ENCODE measurements at places on chromosomes 5 and 9.

- no peak for DNase-seq
These were observed 48.2 kb downstream of the RASGEF1C start for GRCh38 chr5:180160789-180161188.

- DNase-seq: no peak
These were observed 107.0 kb upstream of the GPR151 start for GRCh38 chr5:146623009-146623408.

DNA sequence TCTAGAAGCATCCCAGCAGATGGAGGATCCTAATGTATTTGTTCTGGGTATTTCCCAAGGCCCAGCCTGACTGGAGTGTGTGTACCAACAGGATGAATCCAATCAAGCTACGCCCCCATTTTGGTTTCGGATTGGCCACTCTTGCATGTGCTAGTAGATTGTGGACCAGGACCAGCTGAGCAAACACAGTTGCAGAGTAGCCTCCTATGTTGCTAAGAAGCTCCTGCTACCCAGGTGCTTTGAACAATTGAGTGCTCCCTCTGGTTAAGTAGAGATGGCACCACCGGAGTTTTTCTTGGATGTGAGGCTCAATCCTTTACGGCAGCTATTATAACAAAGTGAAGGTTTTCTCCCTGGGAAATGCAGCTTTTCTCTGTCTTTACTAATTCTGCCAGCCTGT is 204.5 kb downstream of the NTRK2 start:
- no peak for DNase-seq

- DNase-seq: no peak
These were observed 180.5 kb upstream of the ZNF462 start for GRCh38 chr9:106682420-106682819.

GRCh38 chr5:151688436-151688835 is 1.7 kb upstream of the SPARC start:
- no peak for DNase-seq

- no peak for DNase-seq
These were observed 133.1 kb downstream of the DENND1A start for GRCh38 chr9:123796618-123797484.

- no peak for DNase-seq
These were observed 18.9 kb downstream of the BNIP1 start for GRCh38 chr5:173163219-173163618.

GRCh38 chr9:37302277-37302676 is 120.2 kb upstream of the GRHPR start:
- DNase-seq: no peak

DNA sequence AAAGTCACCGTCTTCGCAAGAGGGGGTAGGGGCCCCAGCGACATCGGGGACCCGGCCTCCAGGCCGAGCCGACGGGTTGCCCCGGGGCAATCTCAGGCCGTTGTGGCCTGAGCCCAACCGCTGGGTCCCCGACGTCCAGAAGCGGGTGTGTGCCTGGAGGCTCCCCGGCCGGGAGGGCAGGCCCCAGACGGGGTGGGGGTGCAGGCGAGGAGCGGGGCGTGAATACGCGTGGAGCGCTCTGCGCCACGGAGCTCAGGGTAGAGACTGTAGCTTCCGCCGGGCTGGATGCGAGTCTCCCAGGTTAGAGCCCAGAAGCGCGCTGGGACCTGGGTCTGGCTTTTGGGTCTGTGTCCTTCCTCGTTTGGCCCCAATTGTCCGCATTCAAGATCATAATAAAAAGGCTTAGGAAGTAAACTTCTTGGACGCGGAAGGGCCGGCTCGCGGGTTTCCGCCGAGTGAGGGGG is 3.5 kb downstream of the BARX1 start:
- DNase-seq: no peak

- DNase-seq: no peak
These were observed 12.9 kb downstream of the CARTPT start for GRCh38 chr5:71732011-71732410.

DNA sequence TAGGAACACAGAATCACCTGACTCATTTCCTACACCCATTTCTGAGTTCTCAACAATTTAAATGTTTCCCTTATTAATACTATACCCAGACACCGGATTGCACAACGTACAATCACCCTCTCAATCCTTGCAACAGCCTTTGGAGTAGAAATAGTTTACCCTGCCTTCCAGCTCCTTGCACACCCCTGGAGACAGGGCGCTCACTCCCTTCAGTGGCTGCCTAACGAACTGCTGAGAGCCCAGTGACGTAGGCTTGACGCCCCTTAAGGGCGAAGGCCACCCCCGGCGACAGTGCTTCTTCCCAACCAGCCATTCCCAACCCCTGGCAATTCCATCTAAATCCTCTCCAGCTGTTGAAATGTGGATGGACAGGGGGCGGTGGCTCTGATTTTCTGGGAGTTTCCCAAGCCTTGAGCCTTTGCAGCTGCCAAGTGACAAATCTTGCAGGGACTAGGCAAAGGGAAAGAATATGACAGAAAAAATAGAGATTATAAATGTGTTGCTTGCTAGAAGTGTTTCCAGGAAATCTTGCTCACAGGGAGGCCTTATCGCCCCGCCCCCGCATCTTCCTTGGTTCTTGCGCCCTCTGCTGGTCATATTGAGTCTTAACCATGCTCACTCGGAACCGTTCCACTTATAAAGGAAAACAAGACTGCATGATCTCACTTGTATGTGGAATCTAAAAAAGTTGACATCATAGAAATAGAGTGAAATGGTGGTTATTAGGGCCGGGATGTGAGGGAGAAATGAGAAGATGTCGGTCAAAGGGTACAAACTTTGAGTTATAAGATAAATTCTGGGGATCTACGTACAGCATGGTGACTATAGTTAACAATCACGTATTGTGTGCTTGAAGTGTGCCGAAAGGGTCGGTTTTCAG is 7.6 kb upstream of the BARX1 start:
- DNase-seq: no peak

GRCh38 chr5:179762781-179763176 is 30.2 kb downstream of the MAML1 start:
- DNase-seq: no peak

- no peak for DNase-seq
These were observed 38.7 kb downstream of the VCAN start for GRCh38 chr5:83510260-83510659.

- no peak for DNase-seq
These were observed 34.7 kb downstream of the ARHGEF37 start for GRCh38 chr5:149615976-149616375.

- DNase-seq: no peak
These were observed 490.9 kb downstream of the GADD45G start for GRCh38 chr9:90095682-90096081.

- no peak for DNase-seq
These were observed 97.4 kb downstream of the OSTF1 start for GRCh38 chr9:75185585-75186170.

GRCh38 chr5:147601652-147602051 is 91.8 kb upstream of the DPYSL3 start:
- no peak for DNase-seq

DNA sequence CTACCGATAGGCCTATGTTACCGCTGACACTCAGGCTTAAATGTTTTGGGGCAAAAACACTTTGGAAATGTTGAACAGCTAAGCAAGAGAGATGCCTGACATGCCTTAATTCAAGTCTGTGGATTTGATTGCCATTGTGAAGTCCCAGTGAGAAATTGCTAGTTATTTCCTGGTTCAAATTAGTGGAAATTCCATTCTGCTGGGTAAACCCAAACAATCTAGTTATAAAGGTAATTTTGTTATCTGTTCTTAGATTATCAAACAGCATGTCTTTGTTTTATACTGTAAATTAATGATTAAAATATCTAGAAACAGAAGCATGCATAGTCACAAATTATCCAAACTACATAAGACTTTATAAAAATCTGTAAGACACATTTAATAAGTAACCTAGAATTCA is 96.6 kb downstream of the PJA2 start:
- no peak for DNase-seq

- DNase-seq: no peak
These were observed 99.0 kb upstream of the DAB2 start for GRCh38 chr5:39523821-39524220.

- no peak for DNase-seq
These were observed 4.1 kb downstream of the NFIL3 start for GRCh38 chr9:91419222-91420191.

- no peak for DNase-seq
These were observed 13.0 kb downstream of the TNIP1 start for GRCh38 chr5:151067632-151068432.

- DNase-seq: no peak
These were observed 56.4 kb upstream of the OR2K2 start for GRCh38 chr9:111386386-111386785.

DNA sequence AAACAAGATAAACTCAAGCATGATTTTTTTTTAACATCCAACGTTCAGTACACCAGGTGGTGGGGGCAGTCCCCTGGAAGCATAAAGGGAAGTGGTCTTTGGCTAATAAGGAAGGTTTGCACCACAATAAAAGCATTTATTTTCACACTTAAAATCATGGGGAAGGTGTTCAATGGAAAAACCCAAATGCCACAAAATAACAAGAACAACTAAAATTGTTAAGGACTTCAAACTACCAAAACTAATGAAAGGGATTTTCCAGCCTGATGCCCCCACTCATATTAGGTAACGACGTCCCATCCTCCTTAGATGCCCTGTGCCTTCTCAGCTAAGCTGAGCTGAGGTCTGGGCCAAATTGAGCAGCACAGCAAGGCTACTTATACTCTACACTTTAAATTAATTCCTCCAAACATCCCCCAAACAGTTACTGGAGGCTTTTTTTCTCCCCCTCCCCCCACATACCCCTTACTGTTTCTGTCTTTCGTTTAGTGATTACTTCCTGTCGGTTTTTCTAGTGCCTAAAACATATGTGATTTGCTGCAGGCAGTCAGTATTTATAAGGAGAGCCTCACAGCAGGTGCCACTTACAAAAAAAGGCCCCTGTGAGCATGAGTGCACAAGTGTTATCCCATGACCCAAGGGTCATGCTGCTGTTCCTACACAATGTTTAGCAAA is 259.7 kb upstream of the ZNF608 start:
- DNase-seq: no peak

GRCh38 chr5:113216545-113216944 is 218.2 kb downstream of the TSSK1B start:
- no peak for DNase-seq

- DNase-seq: no peak
These were observed 165.2 kb upstream of the MSX2 start for GRCh38 chr5:174559141-174559540.

- DNase-seq: no peak
These were observed 31.8 kb downstream of the FABP6 start for GRCh38 chr5:160260881-160261815.

GRCh38 chr9:132589148-132590036 is 7.0 kb downstream of the BARHL1 start:
- no peak for DNase-seq

DNA sequence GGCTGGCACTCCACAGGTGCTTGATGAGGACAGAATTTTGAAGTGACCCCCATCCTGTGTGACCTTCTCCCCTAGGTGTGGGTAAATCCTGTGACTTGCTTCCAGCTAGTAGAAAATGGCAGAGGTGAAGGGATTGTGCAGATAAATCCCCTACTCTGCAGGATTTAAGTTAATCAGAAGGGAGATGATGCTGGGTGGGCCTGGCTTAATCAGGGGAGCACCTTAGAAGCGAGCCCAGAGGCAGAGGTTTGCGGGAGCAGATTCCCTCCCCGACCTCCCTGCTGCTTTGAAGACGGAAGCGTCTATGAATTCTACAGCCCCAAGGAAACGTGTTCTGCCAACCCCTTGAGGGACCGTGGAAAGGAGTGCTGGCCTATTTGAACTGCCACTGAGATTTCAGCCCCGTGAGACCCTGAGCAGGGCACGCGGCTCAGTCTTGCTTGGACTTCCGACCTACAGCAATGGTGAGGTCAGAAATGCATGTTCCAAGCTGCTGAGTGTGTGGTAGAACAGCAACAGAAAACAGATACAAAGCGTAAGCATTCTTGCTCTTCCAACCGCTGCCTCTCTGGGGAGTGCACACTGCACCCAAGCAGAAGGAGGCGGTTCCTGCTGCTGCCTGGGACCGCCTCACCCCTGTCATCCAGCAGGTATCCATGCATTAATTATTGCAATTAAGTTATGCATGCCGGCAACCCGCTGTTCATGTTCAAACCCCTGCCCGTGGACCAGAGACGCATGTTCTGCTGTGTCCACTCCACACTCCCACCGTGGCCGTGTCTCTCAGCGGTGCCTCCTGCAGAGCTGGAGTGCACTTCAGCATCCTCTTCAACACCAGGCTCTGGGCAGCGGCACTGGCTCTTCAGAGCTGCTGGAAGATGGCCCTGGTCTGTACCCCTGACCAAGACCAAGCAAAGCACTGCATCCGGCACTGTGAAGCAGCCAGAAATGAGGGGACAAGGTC is 54.6 kb upstream of the RXRA start:
- no peak for DNase-seq

DNA sequence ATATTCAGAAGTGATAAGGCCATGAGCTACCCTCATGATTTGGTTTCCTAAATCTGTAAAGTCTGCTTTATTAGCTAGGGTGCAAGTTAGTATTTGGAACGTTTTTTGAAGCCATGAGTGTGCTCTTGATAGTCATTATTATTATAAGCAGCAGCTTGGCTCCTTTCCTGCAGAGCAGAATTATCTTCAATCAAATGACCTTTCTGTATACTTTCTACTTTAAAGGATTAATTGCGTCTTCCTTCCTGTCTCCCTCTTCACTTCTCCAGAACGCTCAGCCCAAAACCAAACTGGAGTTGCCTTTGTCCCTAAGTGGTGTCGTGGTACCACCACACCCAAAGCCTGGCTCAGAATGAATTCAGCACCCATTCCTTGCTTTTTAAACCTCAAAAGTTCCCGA is 211.3 kb downstream of the ARHGAP26 start:
- DNase-seq: no peak

DNA sequence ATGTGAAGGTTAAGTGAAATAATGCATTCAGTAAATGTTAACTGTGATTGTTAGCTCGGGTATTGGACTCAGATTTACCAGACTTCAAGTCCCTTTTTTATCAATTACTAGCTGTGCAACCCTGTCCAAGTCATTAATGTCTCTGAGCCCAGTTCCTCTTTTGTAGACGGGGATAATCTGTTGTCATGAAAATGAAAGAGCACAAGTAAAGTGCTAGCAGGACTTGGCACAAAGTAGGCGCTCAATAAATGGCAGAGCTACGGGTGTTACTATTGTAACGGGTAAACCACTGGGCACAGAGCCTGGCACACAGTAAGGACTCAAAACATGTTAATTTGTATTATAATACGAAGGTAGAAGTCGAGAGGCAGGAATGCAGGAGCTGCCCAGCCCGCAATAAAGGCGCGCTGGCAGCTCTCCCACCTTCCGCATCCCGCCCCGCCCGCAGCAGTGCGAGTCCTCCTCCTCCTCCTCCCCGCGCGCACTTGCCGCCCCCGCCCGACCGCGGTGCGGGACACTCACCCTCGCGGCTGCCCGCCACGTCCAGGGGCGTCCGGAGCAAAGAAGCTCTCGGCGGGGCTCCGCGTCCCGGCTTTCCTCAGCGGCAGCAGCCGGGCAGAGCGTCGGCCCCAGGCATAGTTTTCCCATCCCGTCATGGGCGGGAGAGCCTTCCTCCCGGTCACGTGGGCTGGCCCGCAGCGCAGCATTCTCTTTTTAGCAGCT is at the start of gene C1QTNF2:
TSS of gene C1QTNF2 (minus strand) at position 637 of the 723 bp plus-strand sequence. CDS start 15,615 bp downstream, outside the sequence.
- no peak for DNase-seq

GRCh38 chr9:24035816-24036215 is 209.8 kb upstream of the ELAVL2 start:
- DNase-seq: no peak

- DNase-seq: no peak
These were observed 254.8 kb upstream of the IRX4 start for GRCh38 chr5:2137444-2138050.

All from vagina (tissue), 2 donors.